ENCODE measurements at places on chromosomes 1 and 21.

DNA sequence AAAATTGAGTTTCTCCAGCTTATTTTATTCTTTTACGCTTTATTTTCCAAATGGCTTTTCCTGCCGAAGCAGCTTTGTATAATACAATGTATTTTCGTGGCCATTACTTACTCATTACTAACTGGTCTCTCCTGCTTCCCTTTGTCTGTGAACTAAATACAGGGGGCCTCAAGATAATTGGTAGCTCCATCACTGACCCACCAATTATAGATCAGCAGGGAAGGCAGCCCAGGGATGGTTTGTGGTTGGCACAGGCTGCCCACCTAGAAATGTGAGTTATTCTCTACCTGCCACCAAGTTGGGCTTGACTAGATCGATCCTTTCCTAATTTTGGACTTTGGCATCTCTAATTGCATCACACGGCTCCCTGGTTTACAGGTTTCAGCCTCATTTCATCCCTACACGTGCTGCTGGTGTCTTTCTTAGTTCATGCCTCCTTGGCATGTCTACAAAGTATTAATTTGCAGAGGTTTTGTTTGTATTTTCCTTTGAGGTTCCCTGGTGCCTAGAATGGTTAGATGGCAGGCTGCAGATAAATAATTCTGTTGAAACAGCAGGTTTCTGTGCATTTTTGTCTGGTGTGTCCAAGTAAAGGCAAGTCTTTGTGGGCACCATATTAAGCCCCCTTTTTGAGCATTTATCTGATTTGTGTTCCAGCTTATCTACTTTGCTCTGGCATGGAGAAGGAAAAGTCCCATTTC is 35.2 kb downstream of the PEX14 start:
- DNase-seq, result no peak

DNA sequence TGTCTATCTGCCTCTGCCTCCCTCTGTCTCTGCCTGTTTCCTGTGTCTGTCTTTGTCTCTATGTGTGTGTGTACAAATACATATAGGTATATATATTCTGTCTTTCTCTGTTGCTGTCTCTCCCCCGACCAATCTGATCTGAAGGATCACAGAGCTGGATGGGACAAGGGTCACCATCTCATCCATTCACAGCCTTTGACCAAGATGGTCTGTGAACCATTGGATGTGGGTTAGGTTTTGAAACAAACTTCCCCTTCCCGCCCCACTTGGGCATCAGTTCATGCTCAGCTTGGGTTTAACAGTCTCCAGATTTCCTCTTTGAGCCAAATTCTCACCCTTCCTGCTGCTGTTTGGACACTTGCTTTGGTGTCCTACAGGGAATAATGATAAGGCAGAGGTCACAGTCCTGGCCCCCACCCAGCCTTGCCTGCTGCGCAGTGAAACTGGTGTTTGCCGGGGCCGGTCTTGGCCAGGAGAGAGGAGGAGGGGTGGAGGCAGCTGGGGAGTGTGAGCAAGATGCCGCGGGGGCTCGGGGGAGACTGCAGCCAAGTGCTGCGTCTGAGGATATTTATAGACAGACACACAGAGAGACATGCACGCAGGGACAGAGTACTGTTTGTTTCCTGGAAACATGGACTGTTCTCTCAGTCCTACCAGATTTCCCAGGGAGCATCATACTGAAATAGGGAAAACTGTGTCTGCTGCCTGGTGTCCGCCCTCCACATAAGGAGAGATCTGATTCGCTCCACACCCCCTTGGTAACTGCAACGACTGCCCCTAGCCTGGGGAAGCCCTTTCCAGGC is 27.0 kb upstream of the BTG2 start:
- peak; percentile 85 for DNase-seq

DNA sequence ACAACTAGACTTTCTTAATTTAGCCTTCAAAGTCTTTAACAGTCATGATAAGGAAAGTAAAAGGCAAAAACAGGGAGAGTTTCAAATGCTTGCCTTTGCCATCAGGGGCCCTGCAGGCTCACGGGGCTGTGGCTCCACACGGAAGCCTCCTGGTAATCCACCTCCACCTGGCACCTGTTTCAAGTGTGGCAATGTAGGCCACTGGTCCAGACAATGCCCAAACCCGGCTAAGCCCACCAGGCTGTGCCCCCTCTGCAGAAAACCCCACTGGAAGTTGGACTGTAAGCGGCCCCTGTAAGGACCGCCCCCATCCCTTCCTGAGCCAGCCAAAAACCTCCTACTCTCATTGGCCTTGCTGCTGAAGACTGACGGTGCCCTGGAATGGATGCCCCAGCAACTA is 32.5 kb downstream of the VN1R5 start:
- no peak for DNase-seq

DNA sequence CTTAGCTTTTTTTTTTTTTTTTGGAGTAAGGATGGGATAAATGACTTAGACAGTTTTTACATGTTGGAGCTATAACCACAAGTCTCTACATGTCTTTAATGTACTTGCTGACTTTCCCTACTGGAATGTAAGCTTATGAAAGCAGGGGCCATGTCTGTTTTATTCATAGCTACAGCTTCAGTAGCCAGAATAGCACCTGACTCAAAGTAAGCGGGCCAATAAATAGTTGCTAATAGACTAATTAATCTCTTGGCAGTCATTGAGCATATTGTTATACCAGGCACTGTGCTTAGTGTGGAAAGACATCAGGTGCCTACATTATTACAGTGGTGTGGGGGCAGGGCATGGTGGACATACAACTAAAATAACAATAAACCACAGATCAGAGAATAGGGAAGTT is 84.4 kb upstream of the HOOK1 start:
- DNase-seq, result no peak

DNA sequence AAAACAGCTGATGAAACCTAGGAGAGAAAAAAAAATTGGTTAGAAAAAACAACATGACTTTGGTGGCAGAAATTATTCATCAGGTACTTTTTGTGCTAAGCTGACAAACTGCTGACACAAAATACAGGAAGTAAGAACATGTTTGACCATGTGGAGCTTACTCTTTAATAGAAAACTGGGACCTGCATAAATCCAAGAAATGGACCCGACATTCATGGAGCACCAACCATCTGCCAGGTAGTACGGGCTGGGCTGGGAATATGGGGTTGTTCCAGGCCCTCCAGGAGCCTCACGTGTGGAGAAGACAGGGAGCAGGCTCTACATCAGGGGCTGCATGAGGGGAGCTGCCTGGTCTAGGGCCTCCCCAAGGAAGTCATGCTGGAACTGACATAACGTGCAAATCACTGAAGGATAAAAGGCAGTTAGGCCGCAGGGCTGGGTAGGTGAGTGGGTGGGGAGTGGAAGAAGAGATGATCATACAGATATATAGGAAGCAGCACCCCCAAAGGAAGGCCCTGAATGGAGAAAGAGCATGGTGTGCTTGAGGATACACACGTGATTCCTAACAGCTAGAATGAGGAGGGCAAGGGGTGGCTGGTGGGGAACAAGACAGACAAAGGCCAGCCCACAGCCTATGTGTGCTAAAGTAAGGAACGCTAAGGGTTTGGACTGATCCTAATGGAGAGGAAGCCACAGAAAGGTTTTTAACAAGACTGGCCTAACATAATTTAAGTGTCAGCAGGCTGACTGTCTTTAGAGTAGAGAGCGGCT is 26.1 kb downstream of the CD58 start:
- DNase-seq, result no peak

DNA sequence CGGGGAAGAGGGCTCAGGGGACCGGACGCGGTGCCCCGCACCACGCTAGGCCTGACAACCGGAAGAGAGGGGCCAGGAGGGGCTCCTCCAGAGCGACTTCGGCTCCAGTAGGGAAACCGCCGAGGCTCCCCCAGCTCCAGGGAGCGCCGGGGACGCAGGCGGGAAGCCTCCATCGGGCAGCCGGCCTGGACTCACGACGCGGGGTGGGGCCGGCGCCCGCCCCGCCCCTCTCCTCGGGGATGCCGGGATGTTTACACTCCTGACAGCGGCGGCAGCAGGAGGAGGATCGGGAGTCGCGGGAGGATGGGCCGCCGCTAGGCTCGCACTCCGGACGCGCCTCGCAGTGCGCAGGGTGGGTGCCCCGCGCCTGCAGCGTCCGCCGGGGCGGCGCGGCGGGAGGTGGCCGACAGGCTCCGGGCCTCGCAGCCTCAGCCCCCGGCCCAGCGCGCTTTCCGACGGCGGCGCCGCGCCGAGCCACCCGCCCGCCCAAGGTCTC is at the start of gene NEK7:
NEK7 (plus strand) TSS at position 254 of the 496 bp plus-strand sequence. CDS start 75,583 bp downstream, outside the sequence.
- DNase-seq, result peak; percentile 85

GRCh38 chr1:177287994-177288393 is 117.2 kb downstream of the BRINP2 start:
- no peak for DNase-seq

- DNase-seq, result no peak
These were observed 7.4 kb upstream of the ATP2B4 start for GRCh38 chr1:203619091-203619780.

GRCh38 chr1:163523375-163524029 is 201.7 kb downstream of the NUF2 start:
- DNase-seq, result no peak

- no peak for DNase-seq
These were observed 544.6 kb downstream of the AMY1C start for GRCh38 chr1:104294259-104294658.

DNA sequence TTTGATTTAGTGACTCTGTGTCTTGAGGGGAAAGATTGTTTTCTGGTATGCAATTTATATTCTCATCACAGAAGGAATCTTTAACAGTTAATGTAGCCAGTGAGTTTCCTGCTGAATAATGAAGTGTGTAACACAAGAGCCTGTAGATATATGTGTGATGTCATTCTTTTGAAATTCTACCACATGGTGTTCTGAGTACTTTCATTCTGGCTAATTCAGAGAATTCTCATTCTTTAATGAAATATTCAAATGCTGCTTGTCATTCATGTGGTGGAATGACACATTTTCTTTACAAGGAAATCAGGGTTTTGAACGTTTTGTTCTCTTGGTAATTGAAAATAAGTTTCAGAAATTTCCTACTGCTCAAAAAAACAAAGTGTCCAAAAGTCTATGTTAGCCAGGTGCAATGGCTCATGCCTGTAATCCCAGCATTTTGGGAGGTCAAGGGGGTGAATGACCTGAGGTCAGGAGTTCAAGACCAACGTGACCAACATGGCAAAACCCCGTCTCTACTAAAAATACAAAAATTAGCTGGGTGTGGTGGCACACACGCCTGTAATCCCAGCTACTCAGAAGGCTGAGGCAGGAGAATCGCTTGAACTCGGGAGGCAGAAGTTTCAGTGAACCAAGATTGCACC is 79.6 kb downstream of the MAP3K21 start:
- DNase-seq, result no peak

DNA sequence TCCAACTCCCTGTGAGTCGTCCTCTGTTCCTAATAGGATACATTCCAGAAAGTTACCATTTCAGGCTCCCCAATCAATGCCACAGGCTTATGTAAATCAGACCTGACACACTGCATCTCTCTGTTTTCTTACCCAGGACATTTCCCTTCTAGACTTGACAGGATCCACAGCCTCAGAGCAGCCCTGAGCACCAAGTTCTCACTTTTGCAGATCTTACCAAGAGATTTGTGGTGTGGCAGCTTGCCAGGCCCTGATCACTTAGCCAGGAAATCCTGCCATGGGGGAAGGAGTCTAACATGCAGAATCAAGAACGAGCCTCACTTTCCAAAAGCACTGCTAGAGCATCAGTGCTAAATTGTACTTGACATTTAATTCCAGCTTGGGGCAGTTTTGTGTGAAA is 202.9 kb downstream of the TBX15 start:
- no peak for DNase-seq

- DNase-seq, result peak; percentile 84
These were observed at the start of gene NVL for GRCh38 chr1:224329842-224330753. Gene NVL, minus strand, starts transcription at chr1:224330172. Its CDS starts 45 bp downstream, at chr1:224330127.

- peak; percentile 29 for DNase-seq
These were observed 44.1 kb upstream of the SLC25A33 start for GRCh38 chr1:9494936-9495758.

DNA sequence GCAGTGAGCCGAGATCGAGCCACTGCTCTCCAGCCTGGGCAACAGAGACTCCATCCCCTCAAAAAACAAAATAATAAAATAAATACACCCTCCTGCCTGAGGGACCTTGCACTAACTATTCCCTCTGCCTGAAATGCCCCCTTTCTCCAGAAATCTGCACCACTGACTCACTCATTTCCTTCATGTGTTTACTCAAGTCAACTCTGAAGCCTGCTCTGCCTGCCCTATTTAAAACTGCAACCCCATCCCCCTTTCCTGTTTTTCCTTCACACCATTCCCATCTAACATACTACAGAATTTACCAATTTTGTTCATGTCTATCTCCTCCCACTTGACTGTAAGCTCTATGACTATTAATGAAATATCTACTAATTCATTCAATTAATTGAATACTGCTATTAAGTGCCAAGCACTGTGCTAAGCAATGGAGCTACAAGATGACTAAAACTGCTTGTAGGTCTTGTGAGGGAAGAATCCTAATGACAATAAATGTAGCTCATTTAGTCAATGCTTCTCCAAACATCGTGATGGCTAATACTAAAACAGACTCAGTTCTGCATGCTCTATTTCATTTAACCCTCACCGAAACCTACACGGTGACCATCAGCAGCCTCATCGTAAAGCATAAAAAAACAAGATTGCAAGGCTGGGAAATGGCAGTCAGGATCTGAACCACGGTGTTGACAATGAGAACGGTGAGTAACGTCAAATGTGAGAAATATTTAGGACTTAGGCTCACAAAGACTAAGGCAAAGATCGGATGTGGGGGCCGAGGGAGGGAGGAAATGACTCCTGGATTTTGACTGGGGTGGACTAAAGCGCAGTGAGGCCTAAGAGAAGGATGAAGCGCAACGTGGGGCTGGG is 749 bp upstream of the TMEM39B start:
- no peak for DNase-seq

DNA sequence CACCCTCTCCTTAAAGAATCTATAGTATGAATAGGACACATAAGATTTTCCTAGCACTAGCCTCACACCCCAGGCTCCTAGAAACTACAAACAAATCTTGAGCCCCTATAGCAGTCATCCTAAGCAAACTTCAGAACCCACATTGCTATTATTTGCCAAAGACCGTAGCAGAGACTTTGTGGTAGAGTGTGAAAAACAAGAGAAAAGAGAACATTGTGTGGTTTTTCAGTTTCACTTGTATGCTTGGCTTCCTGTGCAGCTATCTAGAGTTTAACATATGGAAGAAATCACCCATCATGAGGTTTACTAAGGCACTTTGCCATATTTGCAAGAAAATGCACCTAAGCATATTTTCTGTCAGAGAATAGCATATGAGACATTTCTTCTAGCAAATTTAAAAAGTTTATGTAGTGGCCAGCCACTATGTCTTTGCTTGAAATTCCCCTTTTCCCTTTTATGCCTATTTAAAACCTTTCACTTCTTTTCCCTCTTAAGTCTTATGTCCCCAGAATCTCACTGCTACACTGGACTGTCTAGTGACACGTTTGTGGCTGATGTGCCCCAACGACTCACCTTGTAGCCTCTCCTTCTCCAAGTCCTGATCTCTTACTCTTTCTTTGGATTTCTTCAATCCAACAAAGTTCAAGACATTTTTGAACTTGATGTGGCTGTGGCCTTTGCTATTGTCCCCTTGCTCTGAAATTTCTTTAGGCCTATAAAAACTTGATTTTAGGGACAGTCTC is 25.6 kb downstream of the CCDC190 start:
- DNase-seq, result no peak

GRCh38 chr1:244599937-244600350 is 53.0 kb upstream of the DESI2 start:
- peak; percentile 19 for DNase-seq

GRCh38 chr1:199403531-199404116 is 623.9 kb upstream of the NR5A2 start:
- no peak for DNase-seq
